ENCODE measurements at places on chromosomes 3 and 15. TPM values are rescaled to one million over a fixed set of nuclear protein-coding genes. Genes with fewer than 3 reads are reported as not detected.

Gene HEG1
- 53.7 TPM for total RNA-seq

Gene KNG1
- not detected for total RNA-seq

DNA sequence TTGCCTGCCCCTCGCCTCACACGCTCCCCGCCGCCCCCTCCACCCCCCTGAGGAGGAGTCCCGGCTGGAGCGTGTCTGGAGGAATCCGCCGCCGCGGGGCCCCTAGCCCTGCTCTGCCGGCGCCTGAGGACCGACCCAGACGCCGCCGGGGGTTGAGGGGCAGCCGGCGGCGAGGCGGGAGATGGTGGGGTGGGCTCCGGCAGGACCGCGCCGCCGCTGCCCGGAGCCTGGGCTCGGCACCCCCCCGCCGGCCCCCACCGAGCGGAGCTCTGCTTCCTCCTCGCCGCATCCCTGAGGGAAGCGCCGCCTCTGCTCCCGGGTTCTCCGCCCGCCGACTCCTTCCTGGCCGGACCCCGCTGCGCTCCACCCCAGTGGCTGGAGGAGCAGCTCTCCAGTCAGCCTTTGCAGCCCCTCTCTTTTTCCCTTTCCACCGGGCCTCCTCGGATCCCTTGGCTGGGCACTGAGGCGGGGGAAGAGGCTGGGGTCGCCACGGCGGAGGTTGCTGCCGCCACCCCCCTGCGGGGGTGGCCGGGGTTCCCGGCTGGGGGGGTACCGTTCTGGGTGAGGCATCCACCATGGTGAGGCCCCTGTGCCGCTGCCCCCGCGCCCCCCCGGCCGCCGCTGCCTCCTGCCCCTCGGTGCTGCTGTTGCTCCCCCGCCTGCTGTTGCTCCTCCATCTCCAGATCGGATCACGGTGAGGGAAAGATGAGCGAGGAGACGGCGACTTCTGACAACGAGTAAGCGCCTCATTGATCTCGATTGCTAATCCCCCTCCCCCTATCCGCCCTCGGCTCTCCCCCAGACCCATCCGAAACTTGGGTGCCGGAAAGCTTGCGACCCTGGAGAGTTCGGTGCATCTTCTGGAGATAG, at the start of gene SPRED1:
Gene SPRED1, plus strand, starts transcription at position 356 of the 870 bp plus-strand sequence. Its CDS starts 350 bp downstream, at position 706.
- H3K27me3 ChIP-seq = no peaks in the 10 kb centered on the region
- H3K4me3 ChIP-seq = peak within 1 kb of the TSS; percentile 94
- peak; percentile 91 for DNase-seq
- no peaks in the 10 kb centered on the region for H3K36me3 ChIP-seq
- peak within 1 kb of the TSS; percentile 100 for H3K27ac ChIP-seq
- peaks cover 49% of the 10 kb centered on the region for H3K4me1 ChIP-seq

DNA sequence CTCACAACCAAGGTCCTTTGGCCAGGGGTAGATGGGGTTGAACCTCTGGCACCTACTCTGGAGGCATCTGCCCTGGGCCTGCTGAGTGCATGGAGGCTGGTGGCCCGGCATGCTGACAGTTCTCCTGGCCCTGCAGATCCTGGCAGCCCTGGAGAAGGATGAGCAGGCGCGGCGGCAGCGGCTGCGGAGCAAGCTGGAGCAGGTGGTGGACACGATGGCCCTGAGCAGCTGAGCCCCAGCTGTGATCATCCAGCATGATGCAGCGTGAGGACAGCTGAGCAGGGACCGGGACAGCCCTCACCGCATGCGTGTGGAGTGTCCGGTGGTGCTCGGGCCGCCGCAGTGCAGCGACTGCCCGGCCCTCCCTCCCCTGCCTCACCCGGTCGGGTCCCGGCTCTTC, 50.9 kb downstream of the PLXNA1 start:
- no peak overlapping the region for H3K27ac ChIP-seq
- DNase-seq = no peak
- no peak overlapping the region for H3K4me3 ChIP-seq
- peaks cover 61% of the 10 kb centered on the region for H3K36me3 ChIP-seq

Gene SLC9A9
- 29.7 TPM for total RNA-seq

Gene WNT5A
- total RNA-seq = 10.9 TPM

- H3K27ac ChIP-seq = no peak overlapping the region
- no peaks in the 10 kb centered on the region for H3K4me1 ChIP-seq
- H3K27me3 ChIP-seq = no peaks in the 10 kb centered on the region
- no peak for DNase-seq
Observed at GRCh38 chr15:77292969-77293558, 126.8 kb downstream of the PEAK1 start.

- DNase-seq = no peak
- no peaks in the 10 kb centered on the region for H3K27me3 ChIP-seq
- peaks cover 28% of the 10 kb centered on the region for H3K4me1 ChIP-seq
- H3K27ac ChIP-seq = no peak overlapping the region
- no peaks in the 10 kb centered on the region for H3K36me3 ChIP-seq
- no peak overlapping the region for H3K4me3 ChIP-seq
Observed at GRCh38 chr15:89758981-89759380, 7.9 kb upstream of the MESP1 start.

GRCh38 chr3:195889870-195890295, 18.5 kb downstream of the TNK2 start:
- H3K27ac ChIP-seq = no peak overlapping the region
- H3K36me3 ChIP-seq = peaks cover under 1% of the 10 kb centered on the region
- H3K4me3 ChIP-seq = no peak overlapping the region
- H3K27me3 ChIP-seq = no peaks in the 10 kb centered on the region
- DNase-seq = no peak

Gene NRROS
- 5.5 TPM for total RNA-seq

Gene TMEM212
- not detected for total RNA-seq

Measured in stomach (tissue), 19 donors.